ENCODE measurements at places on chromosomes 5 and 9.

- no peak for DNase-seq
These were observed 11.6 kb downstream of the SKIC3 start for GRCh38 chr5:95543017-95543705.

GRCh38 chr9:83570359-83570758 lies 32.2 kb upstream of the FRMD3 start:
- no peak for DNase-seq

- DNase-seq = no peak
These were observed 46.7 kb upstream of the MACIR start for GRCh38 chr5:103211576-103212561.

DNA sequence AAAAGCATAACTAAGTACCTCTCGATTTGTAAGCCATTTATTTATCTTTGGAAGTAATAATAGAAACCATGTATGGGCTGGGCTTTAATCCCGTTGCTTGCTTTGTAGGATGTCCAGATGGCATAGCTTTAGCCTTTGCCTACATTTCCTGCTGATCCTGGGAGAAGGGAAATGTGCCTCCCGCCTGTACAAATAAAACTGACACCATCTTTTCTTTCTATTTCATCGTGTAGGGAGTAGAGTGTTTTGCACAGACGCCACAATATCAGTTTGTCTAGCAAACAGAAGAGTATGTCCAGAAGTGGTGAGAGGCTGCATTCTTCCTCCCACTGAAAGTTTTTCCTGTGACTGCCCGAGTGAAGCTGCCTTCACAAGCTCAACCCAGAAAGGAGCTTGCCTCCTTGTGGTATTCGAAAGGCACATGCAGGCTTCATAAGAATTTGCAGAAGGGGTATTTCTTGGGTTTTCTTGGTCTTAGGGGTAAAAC lies 24.7 kb upstream of the TJP2 start:
- no peak for DNase-seq

Measured in H54 (cell line).